ENCODE measurements at places on chromosomes 7 and 10.

DNA sequence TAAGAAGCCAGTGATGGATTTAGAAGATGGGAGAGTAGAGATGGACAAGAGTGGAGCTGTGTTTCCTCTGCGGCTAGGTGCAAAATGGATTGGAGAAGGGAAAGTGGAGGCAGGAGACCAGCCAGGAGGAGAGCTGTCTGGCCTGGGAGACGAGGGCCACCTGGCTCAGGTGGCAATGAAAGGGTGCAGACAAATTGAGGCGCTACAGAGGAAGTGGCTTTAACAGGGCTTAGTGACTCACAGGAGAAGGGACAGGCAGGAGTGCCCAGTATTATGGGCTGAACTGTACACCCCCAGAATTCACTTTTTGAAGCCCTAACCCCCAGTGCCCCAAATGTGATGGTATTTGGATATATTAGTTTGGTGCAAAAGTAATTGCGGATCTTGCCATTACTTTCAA is 65.6 kb upstream of the DUSP5 start:
- no peak for DNase-seq

- DNase-seq, result no peak
These were observed 2.4 kb upstream of the LDB3 start for GRCh38 chr10:86665868-86666267.

GRCh38 chr10:113459626-113460280 is 93.1 kb upstream of the HABP2 start:
- DNase-seq, result no peak

GRCh38 chr10:104036518-104037260 is 49.0 kb downstream of the COL17A1 start:
- no peak for DNase-seq

GRCh38 chr7:101114492-101114891 is 12.4 kb upstream of the SERPINE1 start:
- no peak for DNase-seq

DNA sequence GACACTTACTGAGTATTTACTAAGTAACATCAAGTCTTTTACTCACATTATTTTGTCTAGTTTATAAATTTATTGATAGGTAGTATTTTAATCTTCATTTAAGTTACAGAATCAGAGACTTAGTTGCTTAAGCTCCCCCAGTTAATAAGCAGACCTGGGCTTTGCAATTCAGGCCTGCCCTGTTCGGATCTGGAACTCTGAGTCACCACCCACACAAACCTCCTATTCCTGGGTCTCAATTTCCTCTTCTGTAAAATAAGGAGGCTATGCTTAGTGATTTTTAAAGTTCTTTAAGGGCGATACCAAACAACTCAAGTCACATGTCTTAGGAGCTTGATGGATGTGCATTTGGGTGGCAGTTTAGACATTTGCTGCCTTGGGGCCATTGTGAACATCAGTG is 3.5 kb upstream of the MGAM start:
- DNase-seq, result no peak

- DNase-seq, result peak; percentile 67
These were observed 243.0 kb downstream of the BICC1 start for GRCh38 chr10:58755677-58756076.

GRCh38 chr7:725223-726005 is 1.1 kb upstream of the DNAAF5 start:
- peak; percentile 9 for DNase-seq

DNA sequence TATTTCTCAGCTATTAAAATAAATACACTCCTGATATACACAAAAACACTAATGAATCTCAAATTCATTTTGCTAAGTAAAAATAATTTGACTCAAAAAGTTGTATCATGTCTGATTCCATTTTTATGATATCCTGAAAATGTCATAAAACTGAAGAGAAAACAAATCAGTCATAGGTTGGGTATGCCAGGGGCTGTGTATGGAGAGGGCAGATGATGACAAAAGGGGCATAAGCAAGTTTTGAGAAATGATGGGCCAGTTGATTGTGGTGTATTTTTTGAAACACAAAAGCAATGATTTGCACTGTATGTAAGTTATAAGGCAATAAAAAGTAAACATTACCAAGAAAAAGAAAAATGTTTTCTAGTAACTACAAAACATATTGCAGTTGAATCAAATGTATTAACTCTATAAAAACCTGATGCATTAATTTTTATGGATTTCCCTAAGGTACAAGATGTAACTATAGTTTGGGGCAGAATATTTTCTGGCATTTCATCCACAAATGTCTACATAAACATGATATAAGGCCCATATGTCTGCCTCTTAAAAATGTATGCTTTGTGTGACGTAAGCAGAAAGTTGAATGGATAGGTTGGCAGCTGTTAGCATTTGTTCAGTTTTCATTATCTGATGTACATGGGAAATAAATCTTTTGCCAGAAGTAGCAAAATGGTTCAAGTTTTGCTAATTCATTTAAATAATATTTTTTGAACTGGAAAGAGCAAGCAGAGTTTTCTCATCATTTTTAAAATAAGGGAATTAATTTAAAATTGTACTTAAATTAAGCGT is 35.1 kb upstream of the ING3 start:
- no peak for DNase-seq

DNA sequence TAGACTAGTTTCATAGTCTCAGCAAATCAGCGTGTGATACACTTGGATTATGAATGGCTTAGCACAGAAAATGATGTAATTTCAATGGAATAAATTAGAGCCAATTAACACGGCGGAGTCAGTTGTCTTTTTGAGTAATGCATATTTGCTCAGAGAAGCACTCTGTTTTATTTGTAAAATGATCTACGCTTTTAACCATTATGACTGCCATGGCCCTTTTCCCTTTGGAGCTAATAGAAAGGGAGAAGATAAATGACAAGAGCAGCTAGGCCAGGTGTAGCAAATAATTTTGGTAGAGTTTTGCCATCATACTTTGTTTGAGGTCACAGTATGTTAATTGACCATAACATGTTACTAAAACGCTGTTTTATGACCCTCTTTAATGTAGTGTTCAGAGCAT is 86.8 kb downstream of the GPR158 start:
- no peak for DNase-seq

- no peak for DNase-seq
These were observed 59.8 kb downstream of the GRID1 start for GRCh38 chr10:86306628-86307278.

GRCh38 chr7:10838228-10838627 is 135.4 kb upstream of the PHF14 start:
- DNase-seq, result no peak

GRCh38 chr7:25953859-25954258 is 198.1 kb upstream of the NFE2L3 start:
- no peak for DNase-seq

- DNase-seq, result no peak
These were observed 193.8 kb downstream of the IMMP2L start for GRCh38 chr7:111368381-111369065.

- DNase-seq, result no peak
These were observed 62.5 kb downstream of the GNA12 start for GRCh38 chr7:2781636-2782035.

- no peak for DNase-seq
These were observed 21.8 kb downstream of the PRSS2 start for GRCh38 chr7:142792593-142792992.

DNA sequence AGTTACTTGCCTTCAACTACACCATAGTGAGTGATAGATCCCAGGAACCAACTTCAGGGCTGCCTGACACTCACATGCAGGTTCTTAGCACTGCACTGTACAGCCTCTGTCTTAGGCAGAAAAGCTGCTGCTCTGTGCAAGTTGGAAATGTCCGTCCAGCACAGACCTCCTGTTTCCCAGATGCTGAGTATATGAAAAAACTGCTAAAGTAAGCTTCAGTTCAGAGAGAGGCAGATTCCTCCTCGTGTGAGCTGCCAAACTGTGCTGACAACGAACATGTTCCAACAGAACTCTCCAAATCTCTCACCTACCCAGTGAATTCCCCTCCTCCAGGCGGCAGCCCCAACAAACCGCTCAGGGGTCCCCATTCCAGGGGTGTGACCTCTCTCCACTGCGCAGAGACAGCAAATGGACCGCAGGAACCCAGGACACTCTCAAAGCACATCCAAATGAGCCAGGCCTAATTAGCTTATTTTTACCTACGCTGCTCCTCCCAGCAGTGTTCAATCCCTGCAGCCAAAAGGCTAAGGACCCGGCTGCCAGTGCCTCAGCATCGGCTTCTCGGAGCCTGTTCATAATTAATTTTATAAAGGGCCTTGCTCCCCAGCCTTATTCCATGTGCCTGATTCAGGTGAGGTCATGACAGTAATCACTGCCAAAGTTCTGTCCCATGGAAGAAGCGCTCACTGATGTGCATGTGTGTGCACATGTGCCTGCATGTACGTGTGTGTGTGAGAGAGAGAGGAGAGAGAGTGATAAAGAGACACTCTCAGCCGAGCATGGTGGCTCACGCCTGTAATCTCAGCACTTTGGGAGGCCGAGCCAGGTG is 159.5 kb upstream of the AUTS2 start:
- DNase-seq, result peak; percentile 76

- peak; percentile 18 for DNase-seq
These were observed 98.8 kb downstream of the INPP5A start for GRCh38 chr10:132636358-132636757.

DNA sequence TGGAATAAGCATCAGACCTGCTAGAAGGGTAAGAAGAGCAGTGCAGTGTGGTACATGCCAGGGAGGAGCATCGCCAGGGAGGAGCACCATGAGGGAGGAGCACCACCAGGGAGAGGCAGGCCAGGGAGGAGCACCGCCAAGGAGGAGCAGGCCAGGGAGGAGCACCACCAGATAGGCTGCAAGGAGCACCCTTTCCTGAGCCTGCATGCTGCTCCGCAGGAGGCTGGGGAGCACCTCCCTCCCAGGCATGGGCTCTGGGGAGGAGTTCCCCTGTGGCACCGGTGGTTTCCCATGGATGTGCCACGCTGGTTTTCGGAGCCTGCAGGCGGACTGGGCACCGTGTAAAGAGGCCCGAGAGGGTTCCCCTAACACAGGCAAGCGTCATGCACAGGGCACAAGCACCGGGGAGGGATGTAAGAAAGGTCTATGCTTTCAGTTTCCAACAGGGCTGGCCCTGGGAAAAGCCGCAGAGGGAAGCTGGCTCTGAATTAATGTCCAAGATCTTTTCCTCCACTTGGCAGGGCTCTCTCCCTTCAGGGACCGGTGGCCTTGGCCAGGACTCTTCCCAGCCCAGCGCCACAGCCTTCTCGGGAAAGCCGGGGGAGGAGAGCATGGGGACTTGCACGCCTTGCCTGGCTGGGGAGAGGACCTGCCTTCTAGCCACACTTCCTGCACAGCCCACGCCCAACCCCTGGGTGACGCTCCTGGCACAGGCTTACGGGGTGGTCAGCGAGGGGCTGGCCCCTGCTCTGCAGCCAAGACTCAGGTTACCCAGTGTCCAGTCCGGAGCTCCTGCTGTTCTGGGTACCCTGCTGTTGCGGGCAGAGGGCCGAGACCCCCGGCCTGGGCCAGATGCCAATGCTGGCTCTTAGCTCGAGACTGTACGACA is 11.5 kb upstream of the GPER1 start:
- DNase-seq, result no peak

DNA sequence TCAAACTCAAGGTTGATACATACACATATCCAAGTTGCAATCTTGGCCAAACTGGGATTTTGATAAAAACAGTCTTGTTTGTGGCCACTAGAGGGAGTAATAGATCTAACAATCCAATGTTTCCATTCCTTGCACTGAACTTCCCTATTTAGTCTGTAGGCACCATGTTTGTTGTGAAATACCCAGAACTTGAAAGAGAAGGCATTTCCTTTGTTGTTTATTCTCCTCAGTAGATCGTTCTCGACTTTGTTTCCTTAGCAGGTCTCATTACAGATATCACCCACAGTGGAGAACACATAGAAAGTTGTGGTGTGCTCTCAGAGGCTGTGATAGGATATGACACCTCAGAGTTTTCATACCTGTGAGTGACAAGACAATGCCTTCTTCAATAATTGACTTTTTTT is 70.3 kb upstream of the MXI1 start:
- DNase-seq, result no peak

DNA sequence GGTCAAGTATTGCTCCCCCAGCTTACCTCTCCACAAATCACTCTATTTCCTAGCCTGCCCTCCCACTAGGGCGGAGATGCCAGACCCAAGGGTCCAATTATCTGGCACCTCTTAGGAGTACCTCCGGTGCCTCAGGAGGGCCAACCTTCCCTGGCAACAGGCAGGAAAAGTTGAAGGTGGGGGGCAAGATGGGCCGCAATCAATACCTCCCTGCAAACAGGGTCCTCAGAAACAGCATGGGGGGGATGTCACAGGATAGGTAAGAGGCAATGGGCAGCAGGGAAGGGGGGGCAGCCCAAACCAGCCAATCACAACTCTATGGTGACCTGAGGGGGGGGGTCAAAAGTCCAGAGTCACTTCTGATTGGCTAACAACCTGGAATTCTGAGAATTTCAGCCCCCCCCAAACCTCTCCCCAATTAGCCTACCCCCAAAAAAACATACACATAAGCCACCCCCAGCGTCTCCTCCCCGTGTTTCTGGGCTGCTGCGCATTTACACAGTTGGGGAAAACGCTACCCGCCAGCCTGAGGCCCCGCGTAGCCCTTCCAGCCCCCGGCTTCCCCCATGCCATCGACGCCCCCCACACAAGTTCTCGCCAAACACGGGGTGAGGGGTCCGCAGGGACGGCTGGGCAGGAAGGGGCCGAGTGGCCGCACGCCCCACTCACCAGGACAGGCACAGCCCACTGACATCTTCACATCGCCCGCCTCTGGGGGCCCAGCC is 589 bp downstream of the LDB1 start:
- peak; percentile 83 for DNase-seq

DNA sequence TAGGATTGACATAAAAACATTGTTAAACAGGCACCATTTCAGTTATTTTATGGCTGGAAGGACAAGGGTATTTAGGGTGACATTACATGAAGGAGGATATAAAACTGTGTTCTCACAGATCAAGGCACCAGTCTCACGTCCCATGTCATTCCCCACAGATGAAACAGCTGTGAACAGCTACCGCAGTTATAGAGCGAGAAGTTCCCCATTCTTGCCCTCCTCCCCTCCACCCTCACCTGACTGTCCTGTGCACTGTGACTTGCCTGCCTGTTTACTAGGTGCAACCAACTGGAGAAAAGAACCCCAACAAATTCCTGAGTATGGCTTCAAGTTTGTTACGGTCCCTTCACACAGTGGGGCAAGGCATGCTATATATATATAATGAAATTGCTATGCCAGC is 141.6 kb downstream of the SND1 start:
- no peak for DNase-seq

GRCh38 chr10:30284865-30285594 is 64.0 kb downstream of the MTPAP start:
- DNase-seq, result no peak

GRCh38 chr7:7416031-7416858 is 119.4 kb downstream of the COL28A1 start:
- no peak for DNase-seq
